Smooth muscle cell of trachea (primary cell): ENCODE measurements at places on chromosomes 1 and 21. TPM values are rescaled to one million over a fixed set of nuclear protein-coding genes. Genes with fewer than 3 reads are reported as not detected.

FMO4 gene
- total RNA-seq = 1.2 and 6.7 TPM in 2 replicates

GSTM5 gene
- 6.4 and 34.2 TPM in 2 replicates for total RNA-seq

RNU1-2 gene
- total RNA-seq = under 0.01 TPM in 2 replicates

RAD54L gene
- 0.50 and 7.4 TPM in 2 replicates for total RNA-seq

CD160 gene
- total RNA-seq = not detected in 2 replicates

DPYD gene
- total RNA-seq = 86.5 and 116 TPM in 2 replicates

COL9A2 gene
- 2.5 and 7.1 TPM in 2 replicates for total RNA-seq

KIAA1614 gene
- 9.6 and 13.7 TPM in 2 replicates for total RNA-seq

LENEP gene
- total RNA-seq = not detected in 2 replicates

TSACC gene
- 0.33 TPM in 1 of 2 replicates, not detected in the other for total RNA-seq

NBPF20 gene
- 3.3 and 4.7 TPM in 2 replicates for total RNA-seq

ZBTB8A gene
- 7.1 and 9.2 TPM in 2 replicates for total RNA-seq

MYOG gene
- total RNA-seq = not detected in 2 replicates

COL6A1 gene
- 1,502 and 2,913 TPM in 2 replicates for total RNA-seq

IKBKE gene
- 15.9 and 19.3 TPM in 2 replicates for total RNA-seq
